MM.1S (cell line): ENCODE measurements at places on chromosomes 6 and 20.

DNA sequence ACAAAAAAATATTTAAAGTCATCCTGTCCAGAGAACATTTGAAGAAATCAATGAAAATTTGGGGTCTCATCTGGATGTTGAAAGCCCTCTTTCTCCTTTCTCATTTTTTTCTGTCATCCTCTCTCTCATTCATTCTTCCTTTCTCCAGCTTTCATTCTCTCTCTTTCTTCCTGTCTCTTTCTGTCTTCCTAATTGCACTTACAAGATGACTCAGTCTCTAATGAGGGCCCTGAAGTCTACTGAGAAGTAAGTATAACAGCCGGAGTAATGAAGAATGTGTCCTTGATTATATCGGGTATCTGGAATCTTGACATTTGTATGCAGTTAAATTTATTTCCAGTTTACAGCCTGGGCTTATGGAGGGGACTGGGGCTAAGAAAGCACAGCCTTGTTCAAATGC, 232.2 kb upstream of the SULF2 start:
- no peak for DNase-seq

DNA sequence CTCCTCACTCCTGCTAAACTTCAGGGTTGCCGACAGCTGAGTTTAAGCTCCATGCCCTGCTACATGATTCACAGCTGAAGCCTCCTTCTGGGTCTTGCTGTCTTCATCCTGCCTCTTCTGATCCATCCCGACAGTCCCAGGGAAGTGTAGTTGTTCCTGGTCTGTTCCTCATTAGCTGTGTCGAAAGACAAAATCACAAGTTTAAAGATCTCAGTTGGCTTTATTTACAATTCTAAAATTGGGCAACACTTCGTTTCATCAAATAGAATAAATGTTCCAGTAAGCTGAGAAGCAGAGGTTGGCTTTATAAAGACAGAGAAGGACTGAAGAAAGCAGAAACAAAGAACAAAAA, 4.1 kb upstream of the SLC2A10 start:
- DNase-seq: no peak

DNA sequence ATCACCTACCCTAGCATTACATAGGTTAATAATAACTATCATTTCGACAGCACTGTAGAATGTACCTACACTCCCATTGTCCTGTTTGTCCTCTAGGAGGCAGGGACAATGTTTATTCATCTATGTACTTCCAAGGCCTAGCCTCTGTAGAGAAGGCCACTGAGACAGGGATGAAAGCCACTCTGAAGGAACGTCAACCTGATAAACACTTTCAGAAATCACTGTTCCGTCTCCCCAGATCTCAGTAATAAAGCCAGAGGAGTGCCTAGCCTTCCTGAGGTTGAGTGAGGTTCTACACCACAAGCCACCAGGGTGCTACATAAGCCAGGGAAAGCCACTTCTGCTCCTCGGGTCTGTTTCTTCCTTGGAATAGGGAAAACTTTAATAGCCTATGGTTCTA, 44.8 kb downstream of the POPDC3 start:
- no peak for DNase-seq

DNA sequence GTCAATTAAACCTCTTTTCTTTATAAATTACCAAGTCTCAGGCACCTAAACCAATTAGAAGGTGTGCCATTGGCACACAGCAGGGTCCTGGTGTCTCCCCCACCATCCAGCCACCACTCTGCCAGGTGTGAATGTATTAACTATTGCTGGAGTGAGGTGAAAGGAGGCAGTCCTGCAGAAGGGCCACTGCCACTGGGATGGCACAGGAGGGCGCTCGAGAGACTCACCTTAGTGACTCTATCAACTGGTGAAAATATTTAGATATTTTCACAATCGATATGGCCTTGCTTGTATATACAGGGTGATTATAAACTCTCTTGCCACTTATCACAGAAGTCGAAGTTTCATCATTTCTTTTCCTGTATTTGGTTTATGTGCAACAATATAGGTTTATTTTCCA, 145.6 kb upstream of the ESR1 start:
- no peak for DNase-seq

- no peak for DNase-seq
Observed at GRCh38 chr6:36372088-36372487, 15.4 kb downstream of the ETV7 start.

GRCh38 chr6:31465185-31465536, 32.8 kb upstream of the MICB start:
- no peak for DNase-seq

DNA sequence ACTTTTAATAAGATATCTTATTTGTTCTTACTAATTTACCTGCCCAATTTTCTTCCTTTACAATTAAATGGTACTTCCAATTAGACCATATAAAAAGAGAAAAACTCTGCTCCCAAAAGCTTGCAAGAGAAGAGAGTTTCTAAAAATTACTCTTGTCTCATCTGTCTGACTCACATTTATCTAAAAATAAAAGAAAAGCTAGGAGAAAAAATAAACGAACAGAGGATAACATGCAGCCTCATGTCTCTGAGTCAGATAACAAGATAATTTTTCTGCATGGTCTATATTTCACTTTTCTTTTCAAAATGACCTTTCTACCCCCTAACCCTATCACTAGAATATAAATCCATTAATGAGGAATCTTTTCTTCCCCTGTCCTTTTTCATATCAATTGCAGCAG, 127.2 kb upstream of the TCF21 start:
- no peak for DNase-seq

DNA sequence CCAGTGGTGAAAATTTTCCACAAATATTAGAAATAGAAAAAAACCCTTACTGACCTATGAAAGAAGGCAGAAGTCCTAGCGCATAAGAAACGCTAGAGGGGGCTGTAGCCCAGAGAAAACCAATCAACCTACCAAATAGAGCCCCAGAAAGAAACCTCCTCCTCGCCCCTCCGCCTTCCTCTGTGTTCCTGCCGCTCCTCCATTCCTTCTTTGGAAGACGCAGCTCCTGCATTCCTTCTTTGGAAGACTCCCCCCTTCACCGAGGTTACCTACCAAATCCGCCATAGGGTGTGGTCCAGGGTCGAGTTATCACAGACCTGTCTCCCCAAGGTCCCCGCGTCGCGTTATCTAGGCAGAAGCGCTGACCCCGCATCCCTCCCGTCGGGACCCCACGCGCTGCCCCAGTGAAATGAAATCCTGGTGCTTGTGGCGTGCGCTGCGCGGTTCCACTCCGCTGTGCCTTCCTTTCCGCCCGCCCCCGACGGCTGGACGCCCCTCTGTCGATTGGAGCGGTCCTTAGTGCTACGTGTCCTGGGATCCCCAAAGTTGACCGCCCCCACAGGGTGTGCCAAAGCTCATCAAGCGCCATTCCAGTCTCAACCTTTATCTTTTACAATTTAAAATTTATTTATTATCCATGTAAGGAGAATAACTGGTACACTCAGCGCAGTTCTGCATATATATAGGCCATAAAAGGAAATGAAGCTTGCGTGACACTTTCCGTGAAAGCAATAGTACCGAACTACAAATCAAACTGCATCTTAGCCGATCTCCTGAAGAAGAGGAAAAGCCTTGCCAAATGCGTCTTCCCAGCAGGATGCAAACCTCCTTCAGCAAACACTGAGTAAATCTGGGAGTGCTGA, 13.0 kb downstream of the RPP21 start:
- peak; percentile 57 for DNase-seq

- DNase-seq: no peak
Observed at GRCh38 chr6:14622085-14622484, 504.5 kb downstream of the CD83 start.

DNA sequence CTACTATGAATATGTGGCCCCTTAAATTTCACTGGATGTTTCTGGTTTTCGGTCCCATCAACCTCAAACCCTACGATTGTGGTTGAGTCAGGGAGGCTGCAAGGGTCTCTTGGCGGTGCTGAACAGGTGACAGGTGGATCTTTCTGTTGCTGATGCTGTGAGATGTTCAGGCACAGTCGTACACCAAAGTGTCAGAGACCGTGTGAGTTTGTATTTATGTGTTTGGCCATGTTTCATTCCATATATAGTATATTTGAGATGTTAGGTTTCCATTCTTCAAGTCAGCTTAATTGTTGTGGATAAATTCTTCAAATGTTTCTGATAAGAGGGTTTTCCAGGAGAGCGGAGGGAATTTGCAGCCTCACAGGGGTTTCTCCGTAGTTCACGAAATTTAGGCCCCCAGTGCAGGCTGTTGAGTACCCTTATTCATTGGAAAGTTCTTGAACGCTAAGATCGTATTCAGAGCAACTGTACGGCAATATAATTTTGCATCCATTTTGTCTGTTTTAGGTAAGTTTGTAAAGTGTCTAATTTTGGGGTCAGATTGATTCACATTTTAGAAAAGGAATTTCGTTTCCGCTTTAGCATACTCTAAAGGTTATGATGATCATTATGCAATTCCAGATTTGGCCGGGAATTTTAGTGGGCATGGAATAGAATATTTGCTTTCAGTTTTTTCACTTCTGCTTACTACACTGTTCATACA, 1.2 kb downstream of the TAB2 start:
- peak; percentile 43 for DNase-seq

DNA sequence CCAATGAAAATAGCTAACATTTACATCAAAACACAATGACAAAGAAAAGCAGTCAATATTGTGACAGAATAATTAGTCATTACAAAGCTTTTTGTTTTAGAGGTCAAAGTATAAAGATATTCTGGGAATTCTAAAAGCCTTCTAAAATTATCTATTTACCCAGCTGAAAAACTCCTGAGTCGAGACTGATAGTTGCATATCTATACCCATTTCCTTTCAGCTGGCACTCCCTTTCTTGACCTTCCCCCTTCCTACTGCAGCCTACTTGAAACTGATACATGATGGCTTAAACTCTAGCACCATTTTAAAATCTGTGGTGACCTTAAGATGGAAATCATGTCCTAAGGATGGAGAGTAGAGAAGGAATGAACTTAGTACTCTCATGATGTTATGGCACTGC, 38.6 kb downstream of the LMBRD1 start:
- DNase-seq: peak; percentile 7

GRCh38 chr6:17389274-17389847, 4.0 kb upstream of the CAP2 start:
- DNase-seq: no peak

- DNase-seq: no peak
Observed at GRCh38 chr20:4335722-4336121, 320.4 kb upstream of the RNF24 start.

DNA sequence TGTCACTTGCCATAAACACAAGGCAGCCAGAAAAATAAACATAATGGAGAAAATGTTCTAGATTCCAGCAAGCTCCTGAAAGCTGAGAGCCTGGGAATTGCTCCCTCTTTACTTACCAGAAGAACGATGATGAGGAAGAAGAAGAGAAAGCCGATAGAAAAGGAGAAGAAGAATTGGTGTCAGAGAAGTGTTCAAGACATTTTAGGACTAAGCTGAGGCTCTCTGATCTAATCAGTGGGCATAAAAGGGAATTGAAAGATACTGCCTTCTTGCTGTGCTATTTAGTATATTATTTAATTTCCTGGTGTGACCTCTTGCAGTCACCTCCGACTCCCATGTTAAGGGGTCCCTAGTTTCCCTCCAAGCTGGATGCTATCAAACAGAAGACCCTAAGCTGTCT, 316.6 kb upstream of the JARID2 start:
- no peak for DNase-seq

DNA sequence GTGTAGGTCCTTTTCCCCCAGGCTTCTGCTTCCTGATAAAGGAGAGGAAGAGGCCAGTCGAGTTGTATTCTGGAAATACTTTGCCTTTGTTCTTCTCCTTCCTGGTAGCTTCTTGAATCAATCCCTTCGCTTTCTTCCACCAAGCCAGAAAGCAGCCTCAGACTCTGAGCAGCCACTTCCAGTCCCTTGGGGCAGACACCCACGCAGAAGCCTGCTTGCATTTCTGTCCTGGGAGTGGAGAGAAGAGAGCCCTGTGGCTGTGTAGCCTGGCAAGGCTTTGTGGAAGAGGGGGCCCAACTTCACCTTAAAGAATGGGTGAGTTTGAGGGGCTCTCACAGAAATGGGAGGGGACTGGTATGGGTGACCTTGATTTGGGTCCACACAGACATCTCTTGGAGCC, 211.0 kb upstream of the SSTR4 start:
- DNase-seq: no peak

DNA sequence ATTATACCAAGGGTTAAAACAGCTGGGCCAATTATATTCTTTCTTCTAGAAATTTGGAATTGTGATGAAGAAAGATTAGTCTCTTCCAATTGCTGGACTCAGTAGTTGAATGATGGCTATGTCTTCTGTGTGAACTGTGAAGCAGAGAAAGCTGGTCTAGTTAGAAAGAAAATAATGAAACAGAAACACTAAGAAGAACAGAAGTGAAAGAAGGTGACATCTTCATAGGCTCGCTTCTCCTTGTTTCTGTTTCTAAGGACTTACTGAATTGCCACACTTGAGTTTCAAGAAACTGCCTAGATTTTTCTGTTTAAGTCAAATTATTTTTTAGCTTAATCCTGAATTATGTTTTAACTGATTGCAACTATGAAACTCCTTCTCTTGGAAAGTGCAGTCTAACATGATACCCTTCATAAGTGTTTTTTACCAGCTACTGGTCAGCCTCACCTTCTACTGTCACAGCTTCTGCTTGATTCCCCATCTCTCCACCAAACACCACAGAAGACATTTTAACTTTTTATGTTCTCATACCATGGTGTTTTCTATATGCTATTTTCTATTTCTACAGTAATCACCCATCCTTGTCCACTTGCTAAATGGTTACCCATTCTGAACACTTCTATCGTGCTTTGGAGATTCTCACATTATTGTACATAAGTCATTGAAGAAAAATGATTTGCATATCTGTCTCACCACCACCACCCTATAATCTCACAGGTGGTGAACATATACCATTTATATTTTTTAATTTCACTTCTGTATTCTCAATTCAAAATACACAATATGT, 268.8 kb downstream of the GRIK2 start:
- peak; percentile 39 for DNase-seq

GRCh38 chr6:71665931-71666330, 220.4 kb upstream of the RIMS1 start:
- no peak for DNase-seq
